Activated CD4-positive, alpha-beta T cell treated with anti-CD3 and anti-CD28 coated beads, Interleukin-2, Interleukin-6, amounts not matched to agents 100 ng/mL and 50 ng/mL, durations not matched to agents 16 hours and 8 hours (primary cell): ENCODE measurements at places on chromosomes 11 and 22.
A peak's percentile ranks its signal among the peaks of the same experiment; 100 is the strongest.

- peak; percentile 4 for DNase-seq
Observed at GRCh38 chr11:17550450-17551346, 3.6 kb downstream of the OTOG start.

DNA sequence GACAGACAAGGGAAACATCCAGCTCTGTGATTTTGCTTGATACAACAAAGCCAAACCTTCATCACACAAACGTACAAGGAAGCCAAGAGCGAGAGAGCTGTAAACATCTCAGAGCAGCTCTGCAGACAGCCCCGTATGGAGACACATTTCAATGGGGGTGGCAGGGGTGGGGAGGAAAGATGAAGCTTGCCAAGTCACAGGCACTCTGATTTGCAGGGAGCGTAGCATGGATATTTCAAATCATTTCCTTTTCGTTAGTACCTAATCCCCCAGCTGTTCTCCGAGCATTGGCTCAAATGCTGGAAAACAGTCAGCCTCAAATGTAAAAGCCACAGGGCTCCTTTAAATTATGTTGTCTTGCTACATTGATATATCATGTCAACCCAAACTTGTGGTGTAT is 458.9 kb upstream of the CADM1 start:
- DNase-seq, result no peak

DNA sequence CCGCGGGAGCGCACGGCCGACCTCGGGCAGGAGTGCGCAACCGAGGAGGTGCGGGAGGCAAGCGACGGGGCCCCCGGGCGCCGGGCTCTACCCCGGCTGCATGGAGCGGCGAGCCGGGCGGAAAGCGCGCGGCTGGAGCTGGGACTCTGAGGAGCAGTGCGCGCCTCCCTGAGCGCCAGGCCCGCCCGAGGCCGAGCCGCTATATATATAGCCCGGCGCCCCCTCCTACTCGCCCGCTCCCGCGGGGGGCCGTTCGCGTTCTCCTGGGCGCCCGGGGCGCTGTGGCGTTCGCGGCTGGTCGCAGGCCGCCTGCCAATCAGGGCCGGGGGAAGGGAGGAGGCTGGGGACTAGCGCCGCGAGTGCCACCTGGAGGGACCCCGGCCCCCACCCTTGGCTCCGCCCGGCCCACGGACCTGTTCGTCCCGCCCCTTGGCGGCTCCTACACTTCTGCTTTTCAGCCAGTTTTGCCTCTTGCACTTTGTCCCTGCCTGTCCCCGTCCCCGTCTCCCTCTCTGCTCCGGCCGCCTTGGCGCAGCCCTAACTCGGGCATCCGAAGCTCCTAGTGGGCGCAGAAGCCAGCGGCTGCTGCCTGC is at the start of gene FGF4:
TSS of gene FGF4 (minus strand) at position 179 of the 593 bp plus-strand sequence. CDS start 257 bp downstream, outside the sequence.
- DNase-seq, result no peak

GRCh38 chr11:13486926-13487660 is 8.7 kb downstream of the PTH start:
- peak; percentile 72 for DNase-seq

- DNase-seq, result no peak
Observed at GRCh38 chr22:43643387-43643786, 168.7 kb downstream of the EFCAB6 start.
